Upper lobe of left lung (tissue), 6 donors: ENCODE measurements at places on chromosomes 12 and 14. TPM values are rescaled to one million over a fixed set of nuclear protein-coding genes. Genes with fewer than 3 reads are reported as not detected.

Gene HECTD4
- total RNA-seq, result 42.6 TPM

Gene INHBE
- total RNA-seq, result 0.11 TPM

Gene KRT80
- 5.1 TPM for total RNA-seq

Gene C1QL4
- not detected for total RNA-seq

Gene FITM1
- 0.89 TPM for total RNA-seq

Gene PPP1R3E
- total RNA-seq, result 95.3 TPM

Gene CCDC60
- total RNA-seq, result 12.5 TPM

GRCh38 chr12:70971001-70971794 lies 50.7 kb upstream of the PTPRR start:
- H3K27me3 ChIP-seq, result no peaks in the 10 kb centered on the region
- H3K27ac ChIP-seq, result no peak overlapping the region
- no peaks in the 10 kb centered on the region for H3K36me3 ChIP-seq
- no peak overlapping the region for H3K4me3 ChIP-seq
- H3K4me1 ChIP-seq, result no peaks in the 10 kb centered on the region
- DNase-seq, result no peak

DNA sequence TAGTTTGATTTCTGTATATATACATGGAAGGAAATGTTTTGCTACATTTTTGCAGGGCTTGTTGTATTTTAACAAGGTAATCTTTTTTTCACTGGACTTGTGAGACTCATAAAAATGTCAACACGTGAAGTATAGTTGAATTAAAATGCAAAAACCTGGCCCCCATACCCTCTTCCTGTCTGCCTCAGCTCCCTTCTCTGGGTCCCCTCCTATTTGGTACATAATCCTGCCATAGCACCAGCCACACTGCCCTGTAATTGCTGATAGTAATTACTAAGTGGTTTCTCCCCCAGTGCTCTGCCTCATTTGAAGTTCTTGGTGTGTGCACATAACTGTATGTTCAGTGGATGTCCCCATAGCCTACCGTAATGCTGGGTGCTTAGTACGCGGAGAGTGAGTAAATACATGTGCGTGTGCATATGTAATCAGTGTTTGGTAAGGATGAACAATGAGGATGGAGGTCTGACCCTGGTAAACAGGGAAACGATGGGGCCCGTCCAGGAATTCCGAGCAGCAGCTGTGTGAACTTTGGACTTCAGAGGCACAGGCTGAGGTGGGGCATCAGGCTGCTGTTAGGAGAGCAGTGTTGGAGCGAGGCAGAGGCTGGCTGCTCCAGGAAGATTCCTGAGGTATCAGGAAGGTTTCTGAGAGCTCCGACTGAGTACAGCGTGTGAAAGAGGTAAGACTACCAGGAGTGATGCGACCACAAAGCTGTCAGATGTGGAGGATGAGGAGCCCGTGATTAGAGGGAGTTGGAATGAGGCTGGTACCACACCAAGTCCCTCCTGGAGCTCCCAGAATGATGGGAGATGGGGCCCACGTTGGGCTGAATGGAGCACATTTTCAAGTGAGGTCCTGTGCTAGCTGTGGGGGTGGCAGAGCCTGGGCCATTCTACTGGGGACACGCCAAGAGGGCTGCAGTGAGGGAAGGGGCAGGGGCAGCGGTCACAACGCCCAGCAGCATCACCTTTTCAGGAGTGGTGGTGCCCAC lies 106.8 kb downstream of the PELI2 start:
- H3K4me1 ChIP-seq, result peaks cover 15% of the 10 kb centered on the region
- H3K36me3 ChIP-seq, result no peaks in the 10 kb centered on the region
- no peak overlapping the region for H3K4me3 ChIP-seq
- no peaks in the 10 kb centered on the region for H3K27me3 ChIP-seq
- DNase-seq, result peak; percentile 19

GRCh38 chr14:81385419-81385818 lies 14.7 kb downstream of the STON2 start:
- H3K27me3 ChIP-seq, result no peaks in the 10 kb centered on the region
- H3K4me1 ChIP-seq, result no peaks in the 10 kb centered on the region
- H3K36me3 ChIP-seq, result no peaks in the 10 kb centered on the region
- no peak overlapping the region for H3K4me3 ChIP-seq

DNA sequence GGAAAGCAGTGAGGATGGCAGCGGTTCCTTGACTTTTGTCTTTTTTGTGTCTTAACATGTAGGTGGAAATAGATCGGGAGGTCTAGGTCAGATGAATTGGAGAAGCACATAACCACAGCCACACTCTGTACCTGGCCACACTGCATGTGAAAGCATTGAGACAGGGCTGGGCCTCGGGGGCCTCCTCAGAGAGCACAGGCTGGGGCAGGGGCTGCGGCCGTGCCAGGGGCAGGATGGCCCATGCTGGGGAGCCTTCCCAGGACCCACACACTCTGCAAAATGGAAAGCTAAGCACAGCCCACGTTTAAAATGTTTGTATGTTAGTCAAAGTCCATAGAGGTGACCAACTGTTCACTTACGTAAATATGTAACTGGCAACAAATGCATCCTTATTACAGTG lies 76.7 kb downstream of the PIWIL1 start:
- H3K4me1 ChIP-seq, result no peaks in the 10 kb centered on the region
- H3K27ac ChIP-seq, result no peak overlapping the region
- no peak overlapping the region for H3K4me3 ChIP-seq

DNA sequence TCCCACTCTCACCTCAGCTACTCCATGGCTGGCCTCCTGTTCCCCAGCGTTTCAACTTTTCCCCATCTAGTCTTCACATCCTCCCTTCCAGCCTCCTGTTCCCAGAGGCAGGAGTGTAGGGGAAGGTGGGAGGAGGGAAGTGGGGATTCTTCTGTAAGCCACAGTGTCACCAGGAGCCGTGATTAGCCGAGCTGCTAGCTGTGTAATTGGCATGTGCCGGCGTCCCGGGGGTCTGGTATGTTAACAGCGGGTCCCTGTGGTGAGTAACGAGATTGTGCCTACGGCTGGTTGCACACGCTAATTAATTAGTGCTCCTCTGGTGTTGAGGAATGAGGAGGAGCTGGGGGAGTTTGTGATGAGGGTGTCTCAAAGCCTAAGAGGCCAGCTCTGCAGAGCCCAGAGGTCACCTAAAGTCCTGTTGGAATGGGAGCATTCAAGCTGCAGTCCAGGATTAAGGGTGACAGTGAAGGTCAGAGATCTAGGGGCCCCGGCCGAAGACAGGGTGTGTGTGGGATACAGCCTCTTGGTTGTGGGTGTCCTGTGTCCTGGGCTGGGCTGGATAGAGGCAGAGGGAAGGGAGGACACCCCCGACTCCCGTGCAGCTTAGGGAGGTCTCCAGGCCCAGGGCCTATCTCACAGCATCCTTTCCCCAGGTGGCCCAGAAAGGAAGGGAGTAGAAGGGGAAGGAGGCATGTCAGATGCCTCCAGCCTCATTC lies 10.0 kb upstream of the CALCOCO1 start:
- H3K36me3 ChIP-seq, result no peaks in the 10 kb centered on the region
- no peak overlapping the region for H3K27ac ChIP-seq
- no peak overlapping the region for H3K4me3 ChIP-seq
- DNase-seq, result no peak
- peaks cover 9% of the 10 kb centered on the region for H3K27me3 ChIP-seq

GRCh38 chr12:100044266-100044665 lies 59.5 kb upstream of the ANKS1B start:
- DNase-seq, result no peak
- H3K4me3 ChIP-seq, result no peak overlapping the region
- no peaks in the 10 kb centered on the region for H3K4me1 ChIP-seq
- no peak overlapping the region for H3K27ac ChIP-seq
- H3K36me3 ChIP-seq, result peaks cover 49% of the 10 kb centered on the region
- no peaks in the 10 kb centered on the region for H3K27me3 ChIP-seq

DNA sequence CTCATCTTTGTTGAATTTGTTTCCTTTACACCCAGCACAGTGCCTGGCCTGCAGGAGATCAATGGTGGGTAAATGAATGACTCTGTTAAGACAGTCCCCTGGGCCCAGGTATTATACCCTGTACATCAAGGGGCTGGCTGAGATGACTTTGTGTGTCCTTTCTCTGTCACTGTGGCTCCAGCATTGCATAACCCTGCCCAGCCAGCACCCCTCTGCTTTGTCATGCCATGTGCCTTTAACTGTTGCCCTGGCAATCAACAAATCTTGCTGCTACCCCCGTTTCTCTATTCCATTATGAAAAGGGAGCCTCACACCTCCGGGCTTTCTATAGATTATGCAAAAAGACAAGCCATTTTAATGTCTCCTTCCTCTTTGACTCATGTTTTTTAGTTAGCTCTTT lies 7.6 kb upstream of the FLVCR2 start:
- H3K4me1 ChIP-seq, result peaks cover 4% of the 10 kb centered on the region
- H3K27me3 ChIP-seq, result no peaks in the 10 kb centered on the region
- H3K27ac ChIP-seq, result no peak overlapping the region
- no peak for DNase-seq

DNA sequence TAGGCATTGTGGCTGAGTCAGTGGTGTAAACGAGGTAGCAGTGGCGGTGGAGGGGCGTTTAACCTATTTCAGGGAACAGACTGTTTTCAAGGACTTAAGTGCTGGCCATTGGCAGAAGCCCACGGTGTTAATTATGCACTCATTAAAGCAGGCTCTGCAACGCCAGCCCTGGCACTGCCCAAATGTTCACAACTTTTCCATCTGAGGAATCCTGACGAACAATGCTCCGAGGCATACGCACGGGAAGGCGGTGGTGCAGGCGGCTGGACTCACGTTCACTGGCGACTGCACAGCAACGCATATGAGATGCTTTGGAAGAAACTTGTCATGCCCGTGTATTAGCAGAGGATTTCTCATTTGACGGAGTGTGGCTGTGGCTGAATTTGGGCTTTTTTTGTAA lies 70.6 kb upstream of the SLC24A4 start:
- H3K27ac ChIP-seq, result no peak overlapping the region
- H3K36me3 ChIP-seq, result no peaks in the 10 kb centered on the region
- no peaks in the 10 kb centered on the region for H3K27me3 ChIP-seq
- H3K4me1 ChIP-seq, result peaks cover 3% of the 10 kb centered on the region
- DNase-seq, result peak; percentile 32
- no peak overlapping the region for H3K4me3 ChIP-seq

DNA sequence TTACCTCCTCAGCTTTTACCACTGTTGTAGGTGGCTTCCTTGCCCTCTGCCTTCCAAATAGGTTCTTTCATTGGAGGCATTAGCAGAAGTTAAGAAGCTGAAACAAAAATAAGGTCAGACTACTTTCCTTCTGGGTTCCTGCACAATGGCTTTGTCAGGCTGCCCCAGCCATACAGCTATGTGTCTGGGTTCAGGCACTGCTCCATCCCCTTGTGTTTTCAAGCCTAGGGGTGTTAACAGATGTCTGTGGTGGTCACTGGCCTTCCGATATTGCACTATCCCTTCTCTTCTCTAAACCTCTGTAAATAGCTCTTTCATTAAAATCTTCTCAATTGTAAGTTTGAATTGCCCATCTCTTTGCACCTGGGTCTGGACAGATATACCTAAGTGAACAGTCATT lies 728.9 kb downstream of the SLC16A7 start:
- no peaks in the 10 kb centered on the region for H3K36me3 ChIP-seq
- H3K4me1 ChIP-seq, result no peaks in the 10 kb centered on the region
- no peak overlapping the region for H3K4me3 ChIP-seq
- no peaks in the 10 kb centered on the region for H3K27me3 ChIP-seq
- H3K27ac ChIP-seq, result no peak overlapping the region

DNA sequence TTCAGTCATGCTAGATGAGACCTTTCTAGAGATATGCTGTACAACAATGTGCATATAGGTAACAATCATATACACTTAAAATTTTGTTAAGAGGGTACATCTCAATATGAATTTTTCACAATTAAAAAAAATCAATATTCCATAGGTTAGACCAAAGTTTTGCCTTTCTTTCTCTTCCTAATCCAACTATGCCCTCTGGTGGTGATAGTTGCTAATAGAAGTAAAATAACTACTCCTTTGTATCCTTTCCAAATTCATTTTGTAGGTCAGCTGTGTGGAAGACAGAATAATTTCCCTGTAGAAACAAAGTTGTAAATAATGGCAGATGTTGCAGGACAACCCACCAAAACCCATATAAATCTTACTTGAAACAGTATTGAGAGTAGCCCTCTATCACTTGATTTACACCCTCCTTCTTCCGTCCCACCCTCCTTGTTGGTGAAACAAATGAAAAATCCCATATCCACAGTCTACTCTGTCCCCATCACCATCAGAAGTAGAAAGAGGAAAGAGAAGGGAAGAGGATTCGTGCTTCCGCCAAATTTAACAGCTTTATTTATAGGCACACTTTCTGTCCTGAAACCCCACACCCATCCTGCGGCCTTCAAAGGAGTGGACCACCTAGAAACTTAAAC lies 34.2 kb upstream of the KICS2 start:
- no peaks in the 10 kb centered on the region for H3K4me1 ChIP-seq
- no peaks in the 10 kb centered on the region for H3K36me3 ChIP-seq

- no peaks in the 10 kb centered on the region for H3K27me3 ChIP-seq
- H3K27ac ChIP-seq, result no peak overlapping the region
Observed at GRCh38 chr12:94714378-94715114, 64.2 kb upstream of the TMCC3 start.

DNA sequence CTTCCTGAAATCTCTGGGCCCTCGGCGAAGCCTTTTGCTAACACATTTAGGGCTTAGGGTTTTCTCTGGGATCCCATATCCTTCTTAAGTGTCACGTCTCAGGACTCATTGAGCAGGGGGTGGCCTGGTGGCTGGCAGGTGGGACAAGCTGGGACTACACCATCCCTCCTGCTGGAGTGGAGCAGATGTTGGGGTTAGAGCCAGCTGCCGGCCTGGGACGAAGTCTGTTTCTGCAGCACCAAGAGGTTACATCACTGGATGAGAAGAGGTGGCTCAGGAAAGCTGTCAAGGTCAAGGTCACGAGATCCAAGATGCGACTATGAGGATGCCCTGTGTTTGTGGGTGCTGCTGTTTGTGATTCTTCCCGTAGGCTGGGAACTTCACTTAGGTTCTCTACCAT lies 16.3 kb downstream of the SMCO2 start:
- H3K27ac ChIP-seq, result no peak overlapping the region
- DNase-seq, result no peak
- no peaks in the 10 kb centered on the region for H3K4me1 ChIP-seq
- H3K4me3 ChIP-seq, result no peak overlapping the region
- no peaks in the 10 kb centered on the region for H3K36me3 ChIP-seq

DNA sequence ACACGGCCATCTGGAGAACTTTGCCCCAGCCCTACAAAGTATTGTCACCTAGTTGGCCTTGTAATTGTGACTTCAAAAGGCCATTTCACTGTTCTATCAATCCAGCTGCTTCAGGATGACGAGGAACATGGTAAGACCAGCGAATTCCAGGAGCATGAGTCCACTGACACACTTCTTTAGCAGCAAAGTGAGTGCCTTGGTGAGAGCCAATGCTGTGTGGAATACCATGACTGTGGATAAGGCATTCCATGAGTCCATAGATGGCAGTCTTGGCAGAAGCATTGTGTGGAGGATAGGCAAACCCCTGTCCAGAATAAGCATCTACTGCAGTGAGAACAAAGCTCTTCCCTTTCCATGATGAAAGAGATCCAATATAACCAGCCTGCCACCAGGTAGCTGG lies 1009.1 kb upstream of the USP15 start:
- H3K27me3 ChIP-seq, result no peaks in the 10 kb centered on the region
- DNase-seq, result no peak
- no peaks in the 10 kb centered on the region for H3K4me1 ChIP-seq
- H3K27ac ChIP-seq, result no peak overlapping the region
- H3K4me3 ChIP-seq, result no peak overlapping the region

- no peak overlapping the region for H3K4me3 ChIP-seq
- no peak for DNase-seq
- H3K36me3 ChIP-seq, result no peaks in the 10 kb centered on the region
- H3K27ac ChIP-seq, result no peak overlapping the region
- H3K4me1 ChIP-seq, result peaks cover 6% of the 10 kb centered on the region
Observed at GRCh38 chr12:49832836-49833421, 4.7 kb upstream of the NCKAP5L start.
